Stimulated activated CD4-positive, alpha-beta T cell treated with anti-CD3 and anti-CD28 coated beads, Interleukin-1b, Interleukin-23, amount 100 ng/mL, for 4 hours (primary cell): ENCODE measurements at places on chromosomes 13 and 19.

DNA sequence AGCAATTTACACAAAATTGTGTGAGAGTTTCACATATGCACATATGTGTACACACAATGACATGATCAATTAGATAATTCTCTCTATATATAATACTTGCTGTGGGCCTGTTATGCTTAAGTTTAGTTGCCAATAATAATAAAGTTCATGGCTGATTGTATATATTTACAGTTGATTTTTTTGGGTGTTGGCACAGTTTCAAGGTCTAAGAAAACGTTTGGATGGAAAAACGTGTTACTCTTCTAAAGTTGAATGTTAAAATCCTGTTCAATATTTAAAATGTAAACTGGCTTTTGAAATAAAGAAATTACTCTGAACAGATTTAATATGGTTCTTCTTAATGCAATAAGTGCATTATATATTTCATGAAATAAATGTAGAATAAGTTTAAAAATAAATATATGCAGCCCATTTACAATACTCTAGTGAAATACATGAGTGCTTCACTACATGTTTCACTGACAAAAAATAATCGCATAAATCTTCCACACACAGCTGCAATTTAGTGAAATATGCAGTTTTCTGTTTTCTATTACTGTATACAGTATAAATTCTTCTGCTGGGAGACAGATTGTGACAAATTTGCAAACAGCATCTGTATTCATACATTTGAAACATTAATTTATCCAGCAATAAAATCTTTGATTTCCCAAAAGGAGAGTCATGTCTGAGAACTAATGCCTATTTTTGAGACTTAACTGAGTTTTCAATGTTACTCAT is 586.9 kb upstream of the KLHL1 start:
- no peak for DNase-seq

DNA sequence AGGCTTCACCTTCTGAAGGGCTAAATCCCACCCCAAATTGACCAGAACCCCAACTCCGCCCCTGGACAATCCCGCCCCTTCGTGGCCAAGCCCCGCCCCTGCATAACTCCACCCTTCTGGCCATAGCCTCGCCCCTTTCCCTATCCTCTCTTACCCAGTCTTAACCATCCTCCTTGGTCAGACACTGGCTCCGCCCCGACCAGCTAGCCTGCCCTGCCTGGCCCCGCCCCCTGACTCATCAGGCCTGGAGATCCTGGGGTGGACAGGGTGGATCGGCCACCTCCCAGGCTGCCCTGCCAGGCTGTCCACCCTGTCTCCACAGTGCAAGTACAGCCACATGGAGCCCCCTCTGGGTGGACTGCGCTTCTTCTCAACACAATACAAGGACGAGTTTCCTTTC is 8.0 kb upstream of the ZNF358 start:
- DNase-seq: no peak

- DNase-seq: no peak
These were observed 38.8 kb downstream of the DHRS12 start for GRCh38 chr13:51765142-51765515.

GRCh38 chr19:56294549-56294948 is 20.1 kb downstream of the ZSCAN5A start:
- no peak for DNase-seq

- no peak for DNase-seq
These were observed 603.3 kb upstream of the SLITRK6 start for GRCh38 chr13:86402500-86402899.

DNA sequence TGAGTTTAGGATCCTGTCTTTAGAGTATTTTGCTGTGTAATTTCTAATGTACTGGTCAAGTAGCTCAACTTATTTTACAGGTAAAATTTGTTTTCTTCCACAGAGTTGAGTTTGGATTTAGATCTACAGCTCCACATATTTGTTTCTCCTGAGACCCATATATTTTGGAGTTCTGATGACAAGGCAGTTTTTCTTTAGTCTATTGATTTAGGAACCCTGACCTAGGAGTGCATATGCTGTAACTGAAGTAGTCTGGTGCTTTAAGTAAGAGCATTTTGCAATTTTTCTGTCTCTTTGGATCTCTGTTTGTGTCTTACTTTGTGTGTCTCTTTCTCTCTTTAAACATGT is 19.5 kb upstream of the SPRY2 start:
- no peak for DNase-seq

DNA sequence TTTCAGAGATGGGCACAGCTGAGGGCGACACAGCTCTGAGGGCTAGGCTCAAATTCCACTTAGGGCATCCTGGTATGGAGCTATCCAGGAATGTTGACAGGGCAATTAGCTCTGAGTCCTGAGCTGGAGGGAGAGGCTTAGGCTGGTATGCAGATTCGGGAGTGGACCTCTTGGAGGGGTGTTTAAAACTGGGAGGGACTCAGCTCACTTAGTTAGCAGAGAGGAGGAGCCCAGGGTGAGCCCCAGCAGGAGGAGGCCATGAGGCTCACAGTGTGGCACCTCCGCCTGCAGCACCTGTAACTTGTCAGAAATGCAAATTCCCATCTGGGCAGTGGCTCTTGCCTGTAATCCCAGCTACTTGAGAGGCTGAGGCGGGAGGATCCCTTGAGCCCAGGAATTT is 10.2 kb upstream of the NOP53 start:
- no peak for DNase-seq

DNA sequence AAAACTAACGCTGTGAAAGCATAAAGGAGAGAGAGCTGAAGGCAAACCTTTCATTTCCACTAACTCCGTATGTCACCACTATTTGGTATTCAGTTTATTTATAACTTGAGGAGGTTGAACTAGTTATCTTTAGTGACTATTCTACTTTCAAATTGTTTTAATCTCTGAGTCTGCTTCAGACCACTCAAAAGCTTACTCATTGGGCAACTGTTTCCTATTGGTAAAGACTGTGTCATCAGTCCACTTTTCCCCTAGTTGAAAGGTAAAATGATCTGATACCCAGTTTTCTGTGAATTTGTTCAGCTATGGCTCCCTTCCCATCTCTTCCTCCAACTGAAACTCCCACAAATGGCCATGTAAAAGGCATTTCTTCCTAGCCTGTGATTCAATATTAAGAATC is 39.1 kb downstream of the TEX26 start:
- no peak for DNase-seq
